ENCODE measurements at places on chromosomes 11 and 22.

- no peak for DNase-seq
These were observed 669 bp upstream of the BCR start for GRCh38 chr22:23179381-23180299.

- no peak for DNase-seq
These were observed 18.8 kb upstream of the NUP50 start for GRCh38 chr22:45144916-45145315.

DNA sequence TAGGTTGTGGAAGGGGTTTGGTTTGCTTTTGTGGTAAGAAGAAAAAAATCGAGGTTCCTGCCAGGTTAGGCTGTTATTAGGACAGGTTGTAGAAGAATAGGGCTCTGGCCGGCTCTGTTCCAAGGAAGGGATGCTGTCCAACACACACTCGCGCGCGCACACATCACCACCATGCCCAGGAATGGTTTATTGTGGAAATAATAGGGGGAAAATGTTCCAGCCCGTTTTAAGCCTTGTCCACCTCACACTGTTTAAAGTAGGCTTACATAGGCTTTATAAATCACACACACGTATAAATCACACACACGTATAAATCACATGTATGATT is 1.2 kb upstream of the ARHGAP20 start:
- no peak for DNase-seq

DNA sequence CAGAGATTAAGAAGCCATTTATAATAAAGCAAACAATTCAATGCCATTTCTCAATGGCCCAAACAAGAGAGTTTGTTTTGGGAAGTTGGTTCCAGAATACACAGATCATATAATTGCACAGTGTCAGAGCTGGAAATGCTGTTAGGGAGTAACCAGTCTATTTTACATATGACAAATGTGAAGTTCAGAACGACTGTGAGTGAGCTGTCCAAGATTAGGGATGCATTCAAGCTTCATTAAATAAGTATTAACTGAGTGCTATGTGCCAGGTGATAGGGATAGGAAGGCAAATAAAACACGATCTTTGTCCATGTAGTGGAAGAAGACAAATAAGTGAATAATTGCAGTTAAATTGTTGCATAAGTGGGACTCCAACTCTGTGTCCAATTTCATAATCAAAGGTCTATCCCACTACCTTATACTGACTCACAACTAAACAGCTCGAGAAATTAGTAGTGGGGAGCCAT is 33.1 kb upstream of the PICALM start:
- no peak for DNase-seq

DNA sequence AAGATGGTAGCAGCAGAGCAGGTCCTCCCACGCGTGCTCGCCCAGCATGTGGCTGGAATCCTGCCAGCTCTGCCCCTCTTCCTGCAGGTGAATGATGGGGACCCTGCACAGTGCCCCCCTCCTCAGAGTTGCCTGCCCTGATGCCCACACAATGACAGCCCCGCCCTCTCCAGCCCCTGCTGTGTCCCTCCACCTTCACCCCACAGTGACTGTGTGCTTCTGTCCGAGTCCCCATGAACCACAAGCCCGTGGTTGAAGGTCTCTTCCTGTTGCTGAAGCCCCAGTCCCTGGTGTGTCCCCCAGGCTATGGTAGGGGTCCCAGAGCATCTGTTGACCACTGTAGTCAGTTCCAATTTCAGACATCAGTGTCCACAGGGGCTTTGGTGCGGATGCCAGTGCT is 71.0 kb downstream of the BRD1 start:
- no peak for DNase-seq

DNA sequence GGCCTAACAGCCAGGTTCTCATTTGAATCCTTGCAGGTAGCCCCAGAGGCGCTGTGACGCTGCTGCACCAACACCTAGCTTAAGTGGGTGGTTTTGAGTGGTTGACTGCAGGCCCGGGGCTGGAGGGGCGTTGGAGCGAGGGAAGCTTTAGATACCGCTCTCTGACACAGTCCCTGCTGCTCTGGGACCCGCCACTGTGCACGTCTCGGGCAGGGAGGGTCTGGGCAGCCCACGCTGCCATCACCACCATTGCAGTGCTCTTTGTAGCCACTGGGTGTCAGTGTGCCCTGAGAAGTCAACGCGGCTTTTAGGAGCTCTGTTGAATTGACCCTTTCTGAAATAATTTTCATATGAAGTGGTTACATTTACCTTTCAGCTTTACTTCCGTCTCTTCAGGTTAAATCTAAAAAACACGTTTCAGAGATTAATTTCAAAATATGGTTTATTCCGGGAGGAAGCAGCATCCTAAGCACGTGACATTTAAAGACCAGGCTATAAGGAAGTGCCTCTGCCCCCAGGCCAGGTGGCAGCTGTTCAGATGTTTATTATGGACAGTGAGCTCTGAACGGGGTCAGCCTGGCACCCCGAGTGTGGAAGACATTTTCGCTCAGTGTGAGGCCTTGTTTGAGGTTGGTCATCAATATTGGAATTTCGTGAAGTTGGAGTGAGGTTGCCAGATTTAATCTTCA is 30.9 kb upstream of the PARVB start:
- peak; percentile 15 for DNase-seq

- DNase-seq: no peak
These were observed 722 bp upstream of the GUCY1A2 start for GRCh38 chr11:107018902-107019493.

GRCh38 chr11:64742087-64742888 is 1.7 kb downstream of the RASGRP2 start:
- DNase-seq: no peak

DNA sequence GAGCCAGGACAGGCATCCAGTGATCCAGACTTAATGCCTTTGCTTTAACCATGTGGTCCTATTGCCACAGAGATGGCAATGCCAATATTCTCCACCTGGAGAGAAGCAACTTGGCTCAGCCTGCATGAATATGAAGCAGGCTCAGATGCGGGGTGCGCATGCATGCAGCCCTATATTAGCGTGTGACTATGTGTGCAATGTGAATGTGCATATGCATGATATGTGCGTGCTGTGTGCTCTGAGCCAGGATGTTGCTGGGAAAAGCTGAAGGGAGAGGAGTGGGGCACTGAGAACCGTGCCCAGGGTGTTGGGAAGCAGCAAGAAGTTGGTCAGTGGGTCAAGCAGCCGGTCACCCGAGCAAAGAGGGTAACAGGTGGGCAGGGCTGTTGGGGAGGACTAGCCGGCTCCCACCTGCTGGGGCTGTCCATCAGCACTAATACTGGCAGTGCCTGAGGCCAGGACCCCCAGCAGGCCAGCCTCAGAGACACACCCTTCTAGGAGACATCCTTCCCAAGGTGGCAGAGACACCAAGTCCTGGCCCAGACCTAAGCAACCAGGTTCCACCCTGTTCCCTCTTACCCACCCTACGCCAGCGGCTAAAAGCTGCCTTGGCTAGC is 24.8 kb upstream of the MYOD1 start:
- DNase-seq: no peak

DNA sequence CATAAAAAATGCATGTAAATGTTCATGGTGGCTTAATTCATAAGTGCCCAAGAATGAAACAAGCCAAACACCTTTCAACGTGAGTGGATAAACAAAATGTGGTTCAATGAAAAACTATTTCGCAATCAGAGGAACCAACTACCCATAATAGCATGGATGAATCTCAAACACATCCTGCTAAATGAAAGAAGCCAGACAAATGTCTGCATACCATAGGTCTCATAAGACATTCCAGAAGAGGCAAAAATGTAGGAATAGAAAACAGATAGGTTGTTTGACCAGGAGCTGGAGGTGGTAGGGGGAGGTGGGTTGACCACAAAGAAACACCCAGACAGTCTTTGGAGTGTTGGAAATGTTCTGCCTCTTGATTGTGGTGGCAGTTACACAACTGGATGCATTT is 13.2 kb upstream of the OSBPL5 start:
- no peak for DNase-seq

- DNase-seq: no peak
These were observed 186.6 kb upstream of the MTNR1B start for GRCh38 chr11:92782806-92783205.

DNA sequence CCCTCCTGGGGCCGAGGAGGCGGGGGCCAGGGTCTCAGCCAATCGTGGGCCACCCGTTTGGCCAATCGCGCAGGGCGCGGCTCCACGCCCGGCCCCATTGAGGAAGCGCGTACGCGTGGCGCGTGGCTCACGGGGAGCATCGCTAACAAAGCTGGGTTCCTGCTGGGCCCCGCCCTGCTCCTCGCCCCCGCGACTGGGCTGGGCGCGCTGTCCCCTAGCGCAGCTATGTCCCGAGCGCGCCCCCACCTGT is 614 bp upstream of the ASCL2 start:
- DNase-seq: no peak

DNA sequence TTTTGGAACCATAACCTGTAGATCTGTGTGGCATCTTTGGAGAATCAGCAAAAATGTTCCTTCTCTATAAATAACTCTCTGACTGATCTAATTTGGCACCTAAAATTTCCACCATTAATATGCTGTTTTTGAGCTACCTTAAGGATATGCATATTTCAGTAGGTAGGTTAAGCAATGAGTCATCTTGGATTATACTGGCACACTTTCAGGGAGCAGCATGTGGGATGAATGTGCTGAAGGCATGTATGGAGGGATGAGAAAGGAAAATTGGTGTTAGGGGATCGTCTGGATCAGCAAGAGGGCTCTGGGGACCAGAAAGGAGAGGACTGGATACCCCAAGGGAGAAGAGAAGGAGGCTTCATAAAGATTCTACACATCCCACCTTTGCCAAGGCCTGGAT is 44.6 kb upstream of the ELF5 start:
- no peak for DNase-seq

GRCh38 chr11:67045314-67045713 is 11.3 kb upstream of the RHOD start:
- no peak for DNase-seq
